ENCODE measurements at places on chromosomes 12 and 14. TPM values are rescaled to one million over a fixed set of nuclear protein-coding genes. Genes with fewer than 3 reads are reported as not detected.

The TPPP2 gene
- total RNA-seq, result not detected

The LRRC10 gene
- not detected for total RNA-seq

DNA sequence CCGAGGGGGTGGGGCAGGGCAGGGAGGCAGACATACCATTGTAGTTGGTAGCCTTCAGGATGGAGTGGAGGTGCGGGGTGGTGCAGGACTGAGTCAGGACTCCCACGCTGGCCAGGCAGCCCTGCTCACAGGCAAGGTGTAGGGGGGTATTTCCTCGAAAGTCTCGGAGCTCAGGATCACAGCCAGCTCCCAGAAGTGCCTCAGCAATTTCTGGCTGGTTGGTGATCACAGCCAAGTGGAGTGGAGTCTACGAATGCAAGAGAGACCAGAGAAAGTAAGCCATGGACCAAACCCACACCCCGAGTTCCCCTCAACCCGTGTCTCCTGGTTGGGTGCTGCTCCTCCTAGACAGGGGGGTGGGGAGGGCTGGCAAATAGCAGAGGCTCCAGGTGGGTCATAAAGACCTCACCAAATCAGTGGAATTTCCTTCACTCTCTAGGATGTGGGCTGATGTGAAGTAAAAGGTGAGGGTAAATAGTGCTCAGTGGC is 1.4 kb downstream of the NFKBIA start:
- DNase-seq, result no peak

GRCh38 chr14:75120541-75121291 is 6.1 kb downstream of the NEK9 start:
- no peak for DNase-seq

DNA sequence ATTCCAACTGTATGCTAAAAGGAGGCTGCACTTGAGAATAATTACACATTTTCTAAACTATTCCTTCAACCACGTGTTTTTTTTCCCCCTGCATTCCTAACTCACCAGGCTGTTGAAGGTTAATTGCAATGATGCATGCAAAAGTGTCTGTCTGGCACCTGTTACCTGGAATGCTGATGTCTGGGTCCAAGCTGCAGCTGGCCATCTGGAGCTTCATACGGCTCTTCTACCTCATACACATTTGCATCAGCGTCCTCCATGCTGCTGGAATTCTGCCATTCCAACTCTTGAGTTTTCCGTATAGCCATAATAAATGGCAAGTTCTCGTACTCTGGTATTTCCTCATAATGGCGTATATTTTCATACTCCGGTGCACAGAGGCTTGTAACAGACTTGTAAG is 8.6 kb downstream of the FGD6 start:
- DNase-seq, result no peak
